CD4-positive, alpha-beta T cell treated with Interleukin-17A for 1 hour (primary cell): ENCODE measurements at places on chromosomes 2 and 18.

GRCh38 chr18:32049393-32050171, 31.0 kb downstream of the RNF125 start:
- peak; percentile 60 for DNase-seq

GRCh38 chr18:55343396-55344073, 244.5 kb downstream of the TCF4 start:
- DNase-seq, result no peak

DNA sequence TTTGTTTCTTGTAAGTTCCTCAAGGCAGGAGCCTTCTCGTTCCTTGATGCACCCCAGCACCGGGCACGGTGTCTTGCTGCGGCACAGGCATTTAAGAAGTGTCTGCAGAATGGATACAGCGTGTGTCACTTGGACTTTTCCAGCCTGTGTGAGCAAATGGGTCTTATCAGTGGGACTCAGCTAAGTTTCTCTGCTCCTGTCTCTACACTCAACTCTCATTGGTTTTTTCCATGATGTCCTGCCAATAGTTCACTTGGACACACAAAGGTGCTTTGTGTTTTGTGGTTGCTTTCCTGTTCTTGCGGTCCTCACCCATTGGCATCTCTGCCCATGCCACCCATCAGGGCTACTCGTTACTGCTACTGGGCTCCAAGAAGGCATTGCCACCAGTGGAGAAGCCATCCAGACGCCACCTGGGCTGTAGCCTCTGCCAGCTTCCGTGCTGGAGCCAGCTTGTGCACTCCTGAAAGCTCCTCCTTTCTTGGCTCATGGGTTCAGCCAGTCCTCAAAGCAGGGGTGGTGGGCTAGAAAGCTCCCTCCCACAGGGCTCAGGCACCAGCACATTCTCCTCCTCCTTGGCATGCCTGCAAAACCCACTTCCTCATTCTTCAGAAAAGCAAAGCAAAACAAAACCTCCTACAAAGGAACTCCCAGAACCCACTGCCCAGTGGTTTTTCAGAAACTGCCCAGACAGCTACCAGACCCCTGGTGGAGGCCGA, 41.4 kb downstream of the IL1R2 start:
- DNase-seq, result peak; percentile 13

DNA sequence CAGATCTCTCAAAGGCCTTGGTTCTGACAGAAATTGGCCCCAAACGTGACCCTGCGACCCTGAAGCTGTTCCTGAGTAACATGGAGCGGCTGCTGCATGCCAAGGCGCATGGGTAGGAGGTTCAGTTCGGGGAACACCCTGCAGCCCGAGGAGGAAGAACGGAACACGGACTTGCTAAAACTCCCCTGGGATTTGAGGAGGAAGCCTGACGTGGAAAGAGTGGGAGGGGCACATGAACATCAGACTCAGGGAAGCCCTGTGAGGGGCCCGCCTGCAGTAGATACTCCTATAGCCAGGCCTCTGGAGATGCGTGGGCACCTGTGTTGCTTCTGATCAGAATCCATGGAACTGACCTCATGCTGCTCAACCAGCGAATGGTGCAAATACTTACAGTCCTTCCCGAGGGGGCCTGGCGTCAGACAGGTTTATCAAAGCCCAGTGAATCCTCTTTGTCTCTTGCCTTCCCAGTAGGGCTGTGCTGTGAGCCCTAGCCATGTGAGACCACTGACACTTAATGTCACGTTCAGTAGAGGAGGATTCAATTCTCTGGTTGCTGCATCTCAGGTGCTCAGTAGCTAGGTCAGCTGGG, 46.8 kb downstream of the IMPA2 start:
- no peak for DNase-seq

DNA sequence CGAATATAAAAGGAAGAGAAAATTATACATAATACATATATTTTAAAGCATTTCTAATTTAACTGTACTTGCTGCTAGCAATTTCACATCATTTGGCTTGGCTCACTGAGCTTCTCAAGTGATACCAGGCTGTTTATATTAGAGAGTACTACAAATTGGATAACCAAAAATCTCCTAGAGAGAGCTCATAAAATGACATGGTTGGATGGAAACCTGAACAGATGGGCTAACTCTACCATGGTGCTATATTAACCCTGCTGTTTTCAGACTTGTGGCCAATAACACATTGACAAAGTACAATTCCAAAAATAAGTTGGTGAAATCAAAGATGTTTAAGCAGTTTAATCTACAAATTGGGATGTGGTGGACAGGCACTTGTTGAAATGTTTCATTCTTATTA, 364.4 kb upstream of the GCFC2 start:
- DNase-seq, result no peak

GRCh38 chr2:100835006-100835659, 15.2 kb downstream of the NPAS2 start:
- DNase-seq, result no peak

DNA sequence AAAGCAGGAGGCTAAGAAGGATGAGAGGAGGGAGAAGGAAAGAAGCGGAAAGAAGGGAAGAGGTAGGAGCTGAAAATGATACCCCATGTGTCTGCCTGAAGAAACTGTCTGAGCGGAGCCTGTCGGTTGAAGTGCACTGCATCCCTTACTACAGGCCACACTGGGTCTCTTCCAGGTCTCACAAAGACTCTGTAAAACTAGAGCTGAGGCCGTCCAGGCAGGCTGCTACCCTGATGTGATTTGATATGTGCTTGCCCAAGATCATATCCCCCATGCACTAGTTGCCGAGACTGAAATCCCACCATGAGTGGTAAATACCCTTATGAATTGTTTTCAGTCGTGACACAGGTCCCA, 134.4 kb downstream of the MAIP1 start:
- no peak for DNase-seq

DNA sequence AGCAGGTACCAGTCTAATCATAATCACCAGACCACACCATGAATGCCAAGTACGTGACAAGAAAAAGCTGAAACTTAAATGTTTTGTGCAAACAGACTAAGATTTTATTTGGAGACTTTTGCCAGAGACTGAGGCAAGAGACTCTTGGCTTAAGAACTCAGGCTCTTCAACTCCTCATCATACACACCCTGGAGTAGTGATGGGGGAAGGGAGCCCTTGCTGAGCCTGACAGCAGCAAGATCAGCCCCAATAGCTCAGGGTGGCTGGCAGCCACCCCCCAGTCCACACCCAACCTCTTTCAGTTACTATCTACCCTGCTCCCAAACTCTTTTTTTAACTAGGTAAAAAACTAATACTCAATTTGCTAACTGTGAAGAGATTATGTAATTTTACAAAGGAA, 114.8 kb downstream of the CCBE1 start:
- no peak for DNase-seq

GRCh38 chr18:63312737-63313395, 6.7 kb downstream of the BCL2 start:
- DNase-seq, result no peak

DNA sequence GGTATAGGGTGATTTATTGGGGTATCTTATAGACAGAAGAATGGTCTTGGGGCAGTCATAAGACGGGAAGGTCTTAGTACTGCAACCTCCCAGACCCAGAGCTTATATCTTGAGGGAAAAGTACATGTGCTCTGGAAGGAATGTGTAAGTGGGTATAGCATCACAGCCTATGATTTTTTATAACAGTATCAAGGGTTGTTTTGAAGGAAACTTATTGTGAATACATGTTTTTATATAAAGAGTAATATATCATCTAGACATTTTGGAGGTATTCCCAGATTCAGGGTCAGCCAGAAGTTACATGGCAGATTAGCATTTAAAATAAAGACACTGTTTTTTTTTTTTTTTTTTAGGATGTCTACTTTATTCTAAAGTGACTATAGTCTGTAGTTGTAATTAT, 47.6 kb upstream of the STON1 start:
- no peak for DNase-seq

DNA sequence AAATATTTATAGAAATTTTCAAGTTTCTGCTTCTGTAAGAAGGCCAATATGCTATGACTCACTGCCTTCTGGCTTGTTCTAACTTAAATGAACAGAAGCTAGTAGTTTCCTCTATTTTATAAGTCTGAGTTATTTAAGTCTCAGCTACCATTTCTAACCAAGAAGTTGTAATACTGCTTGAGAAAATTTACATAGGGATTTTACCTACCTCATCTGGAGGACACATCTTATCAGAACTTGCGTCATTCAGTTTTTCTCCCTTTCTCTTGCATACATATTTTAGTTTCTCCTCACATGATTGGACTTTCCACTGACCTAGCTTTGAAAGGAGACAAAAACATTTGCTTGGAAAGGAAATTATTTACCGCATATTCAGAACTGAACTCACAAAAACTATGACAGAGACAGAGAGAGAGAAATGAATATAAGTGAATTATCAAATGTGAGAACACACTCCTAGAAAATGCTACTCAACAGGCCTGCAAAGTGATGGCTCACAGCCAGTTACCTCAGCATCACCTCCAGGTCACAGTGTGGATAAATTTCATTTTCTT, 81.1 kb upstream of the CD302 start:
- no peak for DNase-seq

- no peak for DNase-seq
These were observed 120.3 kb downstream of the RDH14 start for GRCh38 chr2:18440141-18440661.

DNA sequence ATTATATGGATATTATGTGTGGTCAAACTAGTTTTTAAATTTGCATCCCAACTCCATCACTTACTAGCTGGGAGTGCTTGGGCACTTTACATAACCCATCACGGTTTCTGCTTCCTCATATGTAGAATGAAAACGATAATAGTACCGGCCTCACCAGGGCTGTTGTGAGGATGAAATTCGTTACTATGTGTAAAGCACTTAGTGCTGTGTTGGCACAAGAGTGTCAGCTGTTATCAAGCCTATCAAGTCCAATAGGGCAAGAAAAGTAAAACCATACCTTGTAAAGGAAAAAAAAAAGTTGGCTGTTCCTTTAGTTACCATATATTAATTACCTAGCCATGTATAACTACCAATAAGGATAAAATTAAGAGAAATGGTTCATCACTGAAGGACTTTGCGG, 65.4 kb downstream of the TET3 start:
- DNase-seq, result no peak

DNA sequence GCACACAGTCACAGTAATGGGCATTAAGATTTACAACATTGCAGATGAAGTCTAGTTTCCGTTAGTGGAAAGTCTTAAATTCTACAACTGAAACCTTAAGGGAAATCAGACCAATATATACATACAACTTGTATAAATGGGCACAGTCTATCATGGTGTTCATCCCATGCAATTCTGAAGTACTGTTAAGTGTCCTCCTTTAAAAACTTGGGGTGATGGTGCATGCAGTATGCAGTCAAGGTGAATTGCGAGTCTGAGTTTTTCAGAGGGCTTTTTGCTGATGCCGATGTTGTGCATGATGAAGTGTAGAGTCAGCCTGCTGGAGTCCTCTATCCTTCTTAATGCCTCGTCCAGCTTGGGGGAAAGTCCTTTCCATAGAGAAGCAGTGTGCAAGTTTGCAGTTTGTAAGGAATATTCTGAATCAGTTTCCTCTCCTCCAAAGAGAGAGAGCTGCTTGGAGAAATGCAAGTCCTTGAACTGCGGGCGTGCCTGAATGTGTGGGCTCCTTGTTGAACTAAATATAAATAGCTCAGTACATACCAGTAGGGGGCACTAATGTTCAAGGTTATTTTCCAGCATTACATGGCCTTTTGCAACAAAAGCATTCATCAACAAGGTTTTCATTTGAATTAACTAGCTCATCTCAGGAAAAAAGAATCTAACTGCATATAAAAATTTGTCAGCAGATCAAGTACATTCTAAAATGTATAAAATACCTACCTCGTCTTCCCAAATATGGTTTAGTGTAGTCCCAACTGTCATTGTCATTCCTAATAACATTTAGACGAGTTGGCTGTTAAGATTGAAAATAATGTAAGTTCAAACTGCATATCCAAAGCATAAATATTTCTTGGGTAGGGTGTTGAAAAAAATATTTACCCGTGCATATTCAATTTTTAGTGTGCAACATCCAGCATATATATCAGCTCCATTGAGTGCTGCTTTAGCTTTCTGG, 21.3 kb downstream of the HNRNPLL start:
- peak; percentile 88 for DNase-seq
